ENCODE measurements at places on chromosomes 16 and 17.
A peak's percentile ranks its signal among the peaks of the same experiment; 100 is the strongest.

- DNase-seq, result no peak
Measured at GRCh38 chr17:67110619-67111018, 66.3 kb downstream of the CACNG1 start.

DNA sequence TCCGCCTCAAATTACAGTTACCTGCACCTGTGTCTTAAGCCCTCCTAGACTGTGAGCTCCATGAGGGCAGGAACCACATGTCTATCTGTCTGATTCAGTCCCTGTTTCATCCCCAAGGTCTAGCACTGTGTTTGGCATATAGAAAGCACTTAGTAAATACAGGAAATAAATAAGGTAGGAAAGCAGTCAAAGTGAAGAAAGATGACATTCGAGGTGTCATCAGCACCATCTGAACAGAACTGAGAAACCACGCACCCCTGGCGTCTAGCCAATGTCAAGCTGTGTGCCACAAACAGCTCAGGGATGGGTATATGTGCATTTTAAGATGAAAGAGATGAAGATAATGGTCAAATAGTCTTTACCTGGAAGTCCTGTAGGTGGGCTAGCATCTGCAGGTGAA is 79.6 kb upstream of the ATP2A3 start:
- no peak for DNase-seq

DNA sequence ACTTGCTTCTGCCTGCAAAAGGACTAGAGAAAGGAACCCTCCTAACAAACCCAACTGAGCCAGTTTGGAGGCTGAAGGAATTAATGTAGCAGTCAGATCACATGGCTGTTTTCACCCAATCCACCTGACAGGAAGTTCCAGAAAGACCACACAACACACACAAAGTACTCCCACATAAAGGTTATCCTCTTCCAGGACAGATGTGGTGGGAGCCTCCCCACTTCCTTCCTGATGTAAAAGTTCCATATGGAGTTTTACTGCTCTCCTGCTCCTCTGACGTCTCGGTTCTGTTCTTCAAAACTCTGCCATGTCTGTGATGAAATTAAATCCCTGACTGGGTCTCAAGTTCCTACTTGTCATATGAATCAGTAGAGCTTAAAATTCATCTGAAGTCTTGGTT is 497.0 kb upstream of the HSBP1 start:
- no peak for DNase-seq

DNA sequence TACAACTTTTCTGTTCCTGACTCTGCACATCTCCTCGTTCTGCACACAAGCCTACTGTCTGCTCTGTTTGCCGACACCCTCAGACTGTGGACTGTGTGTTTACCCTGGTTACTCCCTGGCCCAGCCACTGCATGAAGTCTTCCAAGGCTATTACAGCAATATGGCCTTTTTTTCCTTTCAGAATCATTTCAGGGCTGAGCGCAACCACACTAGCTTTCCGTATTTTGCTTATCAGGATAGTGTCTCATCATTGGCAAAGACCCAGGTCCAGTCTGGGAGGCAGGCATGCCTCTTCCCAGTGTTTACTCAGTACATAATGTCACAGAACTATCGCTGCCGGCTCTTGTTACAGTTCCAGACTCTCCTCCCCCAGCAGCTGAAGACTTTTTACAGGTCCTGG is 10.1 kb downstream of the DNAH9 start:
- no peak for DNase-seq

DNA sequence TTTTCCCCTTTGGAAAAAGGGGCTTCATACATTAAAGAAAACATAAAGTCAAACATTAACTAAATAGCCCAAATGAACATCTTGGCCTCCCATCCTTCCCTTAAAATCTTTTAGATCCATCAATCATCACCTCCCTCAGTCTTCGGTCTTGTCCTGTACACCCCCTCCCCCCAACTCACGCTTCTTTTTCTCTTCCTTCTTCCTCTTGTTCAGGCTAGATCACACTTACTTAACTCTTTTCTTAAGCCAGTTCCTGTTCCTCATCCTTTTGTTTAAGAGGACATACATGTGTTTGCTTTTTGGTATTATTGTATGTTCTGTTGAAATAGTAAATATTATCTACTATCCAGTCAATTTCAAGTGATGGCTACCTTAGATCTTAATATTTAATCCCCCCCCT is 5.5 kb downstream of the MFSD6L start:
- DNase-seq, result no peak

- no peak for DNase-seq
Measured at GRCh38 chr16:81450783-81451491, 6.3 kb downstream of the CMIP start.

DNA sequence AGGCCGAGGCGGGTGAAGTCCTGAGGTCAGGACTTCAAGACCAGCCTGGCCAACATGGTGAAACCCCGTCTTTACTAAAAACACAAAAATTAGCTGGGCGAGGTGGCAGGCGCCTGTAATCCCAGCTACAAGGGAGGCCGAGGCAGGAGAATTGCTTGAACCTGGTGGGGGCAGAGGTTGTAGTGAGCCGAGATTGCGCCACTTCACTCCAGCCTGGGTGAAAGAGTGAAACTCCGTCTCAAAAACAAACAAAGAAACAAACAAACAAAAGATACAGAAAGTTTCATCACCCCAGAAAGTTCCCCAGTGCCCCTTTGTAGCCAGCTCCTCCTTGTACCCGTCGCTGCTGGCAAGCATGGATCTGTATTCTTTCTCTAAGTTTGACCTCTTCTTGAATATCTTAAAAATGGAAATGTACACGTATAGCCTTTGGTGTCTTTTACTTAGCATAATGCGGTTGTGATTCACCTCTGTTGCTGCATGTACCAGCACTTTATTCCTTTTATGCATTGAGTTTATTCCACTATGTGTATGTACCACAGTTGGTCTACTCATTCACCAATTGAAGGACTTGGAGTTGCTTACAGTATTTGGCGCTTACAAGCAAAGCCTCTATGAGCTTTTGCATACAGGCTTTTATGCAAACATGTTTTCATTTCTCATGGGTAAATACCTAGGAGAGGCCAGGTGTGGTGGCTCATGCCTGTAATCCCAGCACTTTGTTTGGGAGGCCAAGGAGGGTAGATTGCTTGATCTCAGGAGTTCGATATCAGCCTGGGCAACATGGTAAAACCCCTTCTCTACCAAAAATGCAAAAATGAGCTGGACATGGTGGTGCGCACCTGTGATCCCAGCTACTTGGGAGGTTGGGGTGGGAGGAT is 87.5 kb upstream of the CLEC18A start:
- no peak for DNase-seq

GRCh38 chr16:31376705-31377104 is 16.4 kb upstream of the ITGAD start:
- no peak for DNase-seq

DNA sequence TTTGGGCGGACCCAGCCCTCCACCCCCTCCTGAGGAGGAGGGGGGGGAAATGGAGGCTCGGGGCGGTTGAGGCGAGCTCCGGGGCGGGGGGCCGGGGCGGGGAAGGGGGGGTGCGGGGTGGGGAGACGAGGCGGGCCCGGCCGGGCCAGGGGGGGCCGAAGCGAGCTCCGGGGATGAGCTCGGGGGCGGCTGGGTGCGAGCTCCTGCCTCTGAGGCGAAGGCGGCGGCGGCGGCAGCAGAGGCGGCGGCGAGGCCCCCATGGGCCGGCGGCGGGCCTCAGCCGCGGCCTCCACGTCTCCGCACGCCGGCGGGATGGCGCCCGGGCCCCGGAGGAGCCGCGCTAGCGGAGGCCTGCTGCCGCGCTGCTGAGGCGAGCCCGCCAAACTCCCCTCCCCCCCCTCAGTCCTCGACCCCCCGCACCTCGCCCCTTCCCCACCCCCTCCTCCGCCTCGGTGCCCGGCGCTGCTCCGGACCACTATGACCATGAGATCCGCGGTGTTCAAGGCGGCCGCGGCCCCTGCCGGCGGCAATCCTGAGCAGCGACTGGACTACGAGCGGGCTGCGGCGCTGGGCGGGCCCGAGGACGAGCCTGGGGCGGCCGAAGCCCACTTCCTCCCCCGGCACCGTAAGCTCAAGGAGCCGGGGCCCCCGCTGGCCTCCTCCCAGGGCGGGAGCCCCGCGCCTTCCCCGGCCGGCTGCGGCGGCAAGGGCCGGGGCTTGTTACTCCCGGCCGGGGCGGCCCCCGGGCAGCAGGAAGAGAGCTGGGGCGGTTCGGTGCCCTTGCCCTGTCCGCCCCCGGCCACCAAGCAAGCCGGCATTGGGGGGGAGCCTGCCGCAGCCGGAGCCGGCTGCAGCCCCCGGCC is 596 bp downstream of the MSL1 start:
- no peak for DNase-seq

DNA sequence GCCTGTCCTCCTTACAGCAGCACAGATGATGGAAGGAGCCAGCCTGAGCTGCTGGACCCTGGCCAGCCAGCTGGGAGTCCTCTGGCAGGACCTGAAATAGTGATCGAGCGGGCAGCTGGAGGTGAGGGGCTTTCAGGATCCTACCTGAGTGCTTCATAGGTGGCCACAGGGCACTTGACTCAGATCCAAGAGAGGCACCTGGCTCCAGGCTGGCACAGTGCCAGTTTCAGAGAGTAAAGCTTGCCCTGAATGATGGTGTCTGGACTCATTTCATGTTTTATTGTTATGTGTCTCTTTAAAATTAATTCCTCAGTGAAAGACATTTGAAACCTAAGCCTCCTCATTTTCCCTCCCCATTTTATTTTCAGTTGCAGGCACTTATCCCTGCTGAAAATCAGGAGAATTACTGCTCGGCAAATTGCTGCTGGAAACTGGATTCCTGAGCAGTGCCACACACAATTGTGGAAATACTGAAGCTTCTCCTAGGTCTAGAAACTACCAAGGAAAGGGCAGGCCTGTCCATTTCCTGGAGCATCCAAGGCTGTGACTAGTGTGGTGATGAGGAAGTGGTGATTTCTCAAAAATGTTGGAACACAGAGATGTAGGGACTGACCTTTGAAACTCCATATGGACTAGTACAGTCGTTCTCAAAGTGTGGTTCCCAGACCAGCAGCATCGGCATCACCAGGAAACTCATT is 16.1 kb upstream of the ADAMTS18 start:
- peak; percentile 81 for DNase-seq

- no peak for DNase-seq
Measured at GRCh38 chr17:6626616-6627015, 13.9 kb downstream of the KIAA0753 start.

DNA sequence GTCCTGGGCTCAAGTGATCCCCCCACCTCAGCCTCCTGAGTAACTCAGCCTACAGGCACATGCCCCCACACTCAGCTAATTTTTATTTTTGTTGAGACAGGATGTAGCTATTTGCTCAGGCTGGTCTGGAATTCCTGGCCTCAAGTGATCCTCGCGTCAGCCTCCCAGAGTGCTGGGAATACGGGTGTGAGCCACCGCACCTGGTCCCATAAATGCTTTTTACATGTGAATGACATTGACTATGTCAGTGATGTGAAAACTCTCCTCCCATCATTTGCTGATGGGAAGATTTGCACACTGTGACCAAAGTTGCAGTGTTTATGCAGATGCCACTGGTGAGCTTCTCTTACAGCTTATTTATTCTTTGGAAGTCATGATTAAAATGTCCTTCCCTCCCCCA is 15.0 kb downstream of the PLCD3 start:
- no peak for DNase-seq

DNA sequence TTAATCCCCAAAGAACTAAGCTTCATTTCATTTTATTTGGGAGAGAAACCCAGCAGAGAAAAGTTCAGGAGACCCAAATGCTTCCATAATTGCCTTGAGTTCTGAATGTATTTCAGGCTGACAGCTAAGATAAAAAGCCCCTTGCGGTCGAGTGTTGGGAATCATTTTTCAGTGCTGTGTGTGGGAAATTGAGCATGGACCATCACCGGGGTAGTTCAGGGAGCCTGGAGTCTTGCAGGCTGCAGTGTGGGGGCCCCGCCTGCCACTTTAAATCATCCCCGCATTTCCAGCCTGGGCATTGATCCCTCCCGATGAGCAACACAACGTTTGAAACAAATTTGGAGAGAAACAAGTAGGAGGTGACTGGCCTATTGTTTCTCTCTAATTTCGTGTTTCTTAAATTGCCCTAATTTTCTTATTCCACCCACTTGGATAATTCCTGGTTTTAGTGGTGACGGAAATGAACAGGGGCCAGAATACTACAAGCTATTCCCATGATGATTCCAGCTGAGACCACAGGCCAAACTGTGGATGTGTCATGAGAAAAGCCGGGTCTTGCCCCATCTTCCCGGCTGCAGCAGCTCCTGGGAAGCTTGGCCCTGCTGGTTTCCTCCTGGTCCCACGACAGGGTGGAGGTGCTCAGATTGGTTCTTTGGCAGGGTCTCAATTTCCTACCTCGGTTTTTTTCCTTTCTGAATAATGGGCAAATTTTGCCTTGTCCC is 75.1 kb downstream of the FOXL1 start:
- no peak for DNase-seq

DNA sequence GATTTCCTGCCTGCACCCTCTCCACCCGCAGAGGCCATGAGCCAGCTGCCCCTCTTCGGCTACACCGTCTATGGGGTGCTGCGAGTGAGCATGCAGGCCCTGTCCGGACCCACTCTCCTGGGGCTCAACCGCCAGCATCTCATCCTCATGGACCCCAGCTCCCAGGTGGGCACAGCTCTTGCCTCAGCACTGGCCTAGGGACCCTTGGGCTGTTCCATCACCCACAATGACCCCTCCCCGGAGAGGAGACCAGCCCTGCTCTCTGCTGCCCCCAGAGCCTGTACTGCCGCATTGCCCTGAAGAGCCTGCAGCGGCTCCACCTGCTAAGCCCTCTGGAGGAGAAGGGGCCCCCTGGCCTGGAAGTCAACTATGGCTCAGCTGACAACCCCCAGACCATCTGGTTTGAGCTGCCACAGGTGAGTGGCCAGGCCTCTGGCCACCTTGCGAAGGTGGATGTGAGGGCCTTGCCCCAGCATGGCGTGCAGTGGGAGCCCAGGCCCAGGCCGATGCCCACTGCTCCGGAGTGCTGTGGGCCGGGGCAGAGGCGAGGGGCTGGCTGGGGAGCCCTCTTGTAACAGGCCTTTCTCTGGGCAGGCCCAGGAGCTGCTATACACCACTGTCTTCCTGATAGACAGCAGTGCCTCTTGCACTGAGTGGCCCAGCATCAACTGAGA is 7.3 kb upstream of the SMIM5 start:
- no peak for DNase-seq

GRCh38 chr17:37608351-37609169 is 658 bp downstream of the SYNRG start:
- DNase-seq, result no peak

- no peak for DNase-seq
Measured at GRCh38 chr16:84917492-84917891, 93.8 kb downstream of the ZDHHC7 start.

- DNase-seq, result no peak
Measured at GRCh38 chr17:73379826-73380225, 68.0 kb upstream of the CDC42EP4 start.

DNA sequence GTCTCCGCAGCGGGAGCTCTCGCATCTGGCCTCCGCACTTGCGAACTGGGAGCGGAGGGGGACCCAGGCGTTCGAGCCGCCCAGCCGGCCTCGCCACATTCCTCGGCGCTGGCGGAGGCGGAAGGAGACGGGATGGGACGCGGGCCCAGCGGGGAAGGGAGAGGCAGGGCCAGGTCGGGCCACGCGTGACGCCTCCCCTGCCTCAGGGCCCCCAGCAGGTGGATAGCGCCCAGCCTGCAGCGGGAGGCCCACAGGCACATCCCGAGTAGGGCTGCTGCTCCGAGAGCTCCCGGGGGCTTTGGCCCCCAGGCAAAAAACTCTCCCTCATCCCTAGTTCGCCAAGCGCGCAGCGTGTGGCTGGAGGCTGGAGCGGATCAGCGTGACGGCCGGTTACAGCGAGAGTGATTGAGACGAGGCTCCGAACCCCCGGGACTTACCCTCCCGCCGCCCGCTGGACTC is 800 bp downstream of the PLEKHH3 start:
- no peak for DNase-seq

Data from SHP77 treated with DMSO at 0.1 percent for 48 hours (cell line).